ENCODE measurements at places on chromosomes 2 and 18.

DNA sequence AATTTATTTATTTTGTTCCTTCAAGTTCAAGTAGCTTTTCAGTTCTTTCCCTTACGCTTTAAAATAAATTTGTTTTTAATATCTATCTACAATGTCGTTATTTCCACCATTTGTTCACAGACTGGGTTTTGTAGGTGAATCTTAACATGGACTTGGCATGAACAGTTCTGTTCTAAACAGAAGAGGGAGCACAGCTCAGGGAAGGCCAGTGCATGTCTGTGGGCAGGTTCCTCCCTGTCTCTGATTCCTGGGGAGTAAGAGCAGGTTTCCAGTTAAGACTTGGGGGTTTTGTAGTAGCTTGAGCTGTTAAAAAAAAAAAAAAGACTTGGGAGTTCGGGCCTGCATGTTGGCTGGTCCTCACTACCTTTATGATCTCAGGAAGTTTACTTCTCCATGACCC is 11.1 kb downstream of the TTL start:
- DNase-seq, result no peak

GRCh38 chr2:70442301-70443077 is 111.1 kb downstream of the TGFA start:
- no peak for DNase-seq

GRCh38 chr2:2245500-2245899 is 85.6 kb downstream of the MYT1L start:
- DNase-seq, result no peak

- DNase-seq, result no peak
These were observed 62.2 kb downstream of the RPL37A start for GRCh38 chr2:216560838-216561270.

- no peak for DNase-seq
These were observed 1.5 kb downstream of the MMADHC start for GRCh38 chr2:149586063-149586462.

GRCh38 chr2:207067473-207067872 is 98.3 kb downstream of the KLF7 start:
- no peak for DNase-seq

Measured in NCI-H345 (cell line).